ENCODE measurements at places on chromosomes 2 and 18. TPM values are rescaled to one million over a fixed set of nuclear protein-coding genes. Genes with fewer than 3 reads are reported as not detected.

Gene KIAA2012
- 1.7 TPM for total RNA-seq

Gene PLGLB2
- total RNA-seq = 3.4 TPM

Gene REG1B
- total RNA-seq = 1.4 TPM

Gene EDAR
- 1.2 TPM for total RNA-seq

Gene FAM124B
- 10.1 TPM for total RNA-seq

Gene FEV
- total RNA-seq = not detected

Gene LRP1B
- 0.96 TPM for total RNA-seq

Gene ZNF804A
- 3.1 TPM for total RNA-seq

Gene UGT1A8
- total RNA-seq = 6.5 TPM

Gene CHRND
- total RNA-seq = 1.7 TPM

Gene MTCL1
- total RNA-seq = 57.3 TPM

Gene DYSF
- total RNA-seq = 2.9 TPM
